Fibroblast of the conjunctiva (primary cell): ENCODE measurements at places on chromosomes 3 and 15.

DNA sequence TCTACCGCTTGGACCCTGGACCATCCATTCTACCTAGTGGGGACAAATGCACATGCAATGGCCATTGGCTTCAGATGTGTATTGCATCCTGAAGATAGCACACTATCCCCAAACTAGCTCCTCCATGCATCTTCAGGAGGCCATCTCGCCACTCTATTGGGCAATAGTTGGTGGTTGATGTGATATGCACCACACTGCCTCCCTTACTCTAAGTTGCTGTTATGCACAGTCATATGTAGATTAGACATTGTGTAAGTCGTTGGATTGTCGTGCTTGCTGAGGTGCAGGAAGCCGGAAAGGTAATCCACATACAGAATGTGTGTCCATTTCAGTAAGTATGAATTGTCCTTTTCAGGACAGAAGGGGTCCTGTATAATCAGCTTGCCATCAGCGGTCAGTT is 26.7 kb upstream of the PLA2G4D start:
- DNase-seq, result no peak

- no peak for DNase-seq
Observed at GRCh38 chr3:140830391-140830790, 111.2 kb upstream of the SLC25A36 start.

DNA sequence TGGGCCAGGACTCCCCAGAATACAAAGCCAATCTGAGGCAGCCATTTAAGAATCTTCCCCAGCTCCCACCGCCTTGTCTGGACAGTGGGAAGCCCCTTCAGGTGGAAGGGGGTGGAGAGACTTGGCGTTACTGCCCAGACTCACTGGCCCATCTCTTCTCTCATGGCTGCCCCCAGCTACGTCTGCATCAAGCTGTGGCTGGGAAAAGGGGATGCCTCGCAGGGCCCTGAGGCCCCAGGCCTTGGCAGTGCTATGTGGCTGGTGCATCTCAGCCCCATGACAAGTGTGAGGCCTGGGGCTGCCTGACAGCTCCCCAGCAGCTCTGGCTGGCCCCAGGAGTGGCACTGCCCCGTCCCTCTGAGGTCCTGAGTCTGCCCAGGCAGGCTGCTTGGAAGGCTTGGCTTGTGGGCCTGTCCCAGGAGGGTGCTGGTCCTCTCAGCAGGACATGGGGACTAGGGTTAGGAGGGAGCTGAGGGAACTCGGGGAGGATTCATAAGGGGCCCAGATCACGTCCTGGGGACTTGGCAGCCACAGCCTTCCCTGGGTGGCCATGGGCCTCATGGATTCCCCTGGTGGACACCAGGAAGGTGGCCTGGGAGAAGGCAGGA is 20.2 kb upstream of the SLC41A3 start:
- DNase-seq, result no peak

DNA sequence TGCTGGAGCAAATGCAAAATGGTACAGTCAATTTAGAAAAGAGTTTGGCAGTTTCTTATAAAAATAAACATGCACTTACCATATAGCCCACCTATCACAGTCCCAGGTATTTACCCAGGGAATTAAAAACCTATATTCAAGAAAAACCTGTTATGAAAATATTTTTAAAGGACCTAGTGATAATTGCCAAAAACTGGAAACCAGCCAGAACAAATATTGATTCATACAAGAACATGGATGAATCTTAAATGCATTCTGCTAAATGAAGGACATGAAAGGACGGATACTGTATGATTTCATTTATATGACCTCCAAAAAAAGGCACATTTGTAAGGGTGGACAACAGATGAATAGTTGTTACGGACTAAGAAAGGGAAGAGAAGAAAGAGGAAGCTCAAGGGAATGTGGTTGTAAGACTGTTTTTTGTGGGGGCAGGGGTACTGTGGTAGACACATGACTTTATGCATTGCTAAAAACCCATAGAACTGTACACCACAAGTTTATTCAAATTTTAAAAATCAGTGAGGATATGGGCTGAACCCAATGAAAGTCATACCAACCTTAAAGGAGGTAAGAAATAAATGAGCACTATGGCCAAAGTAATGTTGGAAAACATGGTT is 61.0 kb downstream of the ZBBX start:
- no peak for DNase-seq

- no peak for DNase-seq
Observed at GRCh38 chr3:64354221-64354620, 129.0 kb upstream of the PRICKLE2 start.

- DNase-seq, result no peak
Observed at GRCh38 chr3:100972867-100973266, 20.4 kb downstream of the ABI3BP start.

DNA sequence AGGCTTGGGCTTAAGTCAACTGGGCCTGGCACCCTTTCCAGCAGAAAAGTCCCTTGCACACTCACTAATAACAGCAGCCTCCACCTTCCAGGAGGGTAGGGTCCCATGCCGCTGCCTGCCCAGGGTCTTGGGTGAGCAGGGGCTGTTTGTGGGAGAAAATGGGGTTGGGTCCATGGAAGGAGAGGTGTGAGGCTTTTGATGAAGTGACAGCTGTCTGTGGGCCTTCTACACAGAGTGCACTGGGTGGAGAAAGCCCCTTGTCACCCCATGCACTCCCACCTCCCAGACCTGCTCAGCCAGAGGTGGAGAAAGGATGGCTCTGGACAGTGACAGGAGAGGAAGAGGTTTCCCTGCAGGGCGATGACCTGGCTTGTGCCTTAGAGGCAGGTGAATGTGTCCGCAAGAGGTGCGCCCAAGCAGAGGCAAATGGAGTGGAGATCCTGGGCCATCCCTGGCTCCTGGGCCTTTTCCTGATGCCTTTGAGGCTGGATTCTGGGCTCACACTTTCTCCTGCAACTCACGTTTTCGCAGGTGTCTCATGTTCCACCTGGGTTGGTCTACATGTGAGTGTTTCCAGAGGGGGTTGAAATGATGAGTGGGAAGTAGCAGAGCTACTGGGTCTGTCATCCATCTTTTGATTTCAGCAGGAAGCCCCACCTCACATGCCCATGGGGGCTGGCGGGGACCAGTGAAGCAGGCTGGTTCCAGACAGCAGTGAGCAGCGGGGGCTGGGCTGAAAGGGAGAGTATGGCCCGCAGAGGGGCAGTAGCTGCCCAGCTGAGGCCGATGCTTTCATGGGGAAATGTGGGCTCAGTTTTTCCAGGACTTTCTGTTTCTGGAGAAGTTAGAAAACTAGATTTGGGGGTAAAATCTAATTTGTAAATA is 85.2 kb upstream of the PRR23E start:
- DNase-seq, result no peak

DNA sequence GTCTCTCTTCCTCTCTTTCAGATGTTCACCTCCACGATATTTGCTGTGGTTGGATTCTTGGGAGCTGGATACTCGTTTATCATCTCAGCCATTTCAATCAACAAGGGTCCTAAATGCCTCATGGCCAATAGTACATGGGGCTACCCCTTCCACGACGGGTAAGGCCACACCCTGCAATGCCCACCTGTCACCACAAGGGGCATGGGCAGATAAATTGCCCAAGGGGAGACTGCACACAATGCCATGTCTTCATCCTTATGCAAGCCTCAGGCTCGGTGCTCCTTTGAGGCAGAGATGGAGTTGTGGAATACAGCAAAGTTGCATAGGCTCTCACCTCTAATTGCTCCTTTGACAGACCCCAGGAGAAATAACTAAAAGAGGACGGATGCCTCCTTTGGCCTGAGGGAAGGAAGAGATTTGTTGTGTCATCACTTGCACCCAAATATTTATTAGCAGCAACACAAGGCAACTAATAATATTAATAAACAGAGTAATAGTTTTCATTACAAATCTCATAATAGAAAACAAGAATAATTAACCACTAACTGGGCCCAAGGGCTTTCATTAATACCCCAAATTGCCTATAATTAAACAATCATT is 13.2 kb downstream of the TM4SF4 start:
- no peak for DNase-seq

- DNase-seq, result no peak
Observed at GRCh38 chr15:75785771-75786574, 57.3 kb upstream of the UBE2Q2 start.

DNA sequence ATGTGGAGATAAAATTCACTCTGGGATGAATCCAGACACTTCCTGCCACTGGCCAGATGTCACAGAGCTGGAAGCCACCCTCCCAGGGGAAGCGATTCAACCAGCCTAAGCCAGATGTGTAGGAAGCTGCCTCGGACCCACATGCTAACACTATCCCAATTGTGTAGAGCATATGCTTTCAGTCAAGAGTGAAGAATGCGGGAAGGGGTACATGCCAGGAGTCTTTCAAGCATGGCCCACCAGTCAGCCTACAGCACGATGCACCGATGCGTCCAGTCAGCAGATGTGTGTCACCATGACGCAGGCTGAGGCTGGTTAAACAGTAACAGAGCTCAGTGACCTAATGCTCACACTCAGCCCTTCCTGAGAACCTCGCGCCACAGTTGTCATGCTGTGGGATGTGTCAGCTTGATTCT is 38.8 kb upstream of the BNC1 start:
- DNase-seq, result peak; percentile 39

DNA sequence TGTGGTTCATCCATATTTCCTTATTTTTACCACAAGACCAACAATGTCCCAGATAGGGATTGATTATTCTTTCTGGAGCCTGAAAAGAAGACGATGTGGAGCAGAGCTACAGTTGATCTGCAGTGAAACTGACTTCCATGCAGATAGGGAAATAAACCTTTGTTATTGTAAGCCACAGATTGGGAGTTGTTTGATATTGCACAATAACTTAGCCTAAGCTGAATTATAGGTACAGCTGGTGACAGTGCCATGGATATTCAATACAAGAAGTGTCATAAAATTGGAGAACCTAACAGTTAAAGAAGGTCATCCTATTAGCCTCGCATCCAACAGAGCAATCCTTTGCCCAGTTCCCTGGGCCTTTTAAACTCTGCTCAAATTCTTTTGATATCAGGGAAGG is 367.7 kb upstream of the PPP2R3A start:
- DNase-seq, result no peak

- DNase-seq, result no peak
Observed at GRCh38 chr3:65376426-65376825, 662.3 kb downstream of the MAGI1 start.

DNA sequence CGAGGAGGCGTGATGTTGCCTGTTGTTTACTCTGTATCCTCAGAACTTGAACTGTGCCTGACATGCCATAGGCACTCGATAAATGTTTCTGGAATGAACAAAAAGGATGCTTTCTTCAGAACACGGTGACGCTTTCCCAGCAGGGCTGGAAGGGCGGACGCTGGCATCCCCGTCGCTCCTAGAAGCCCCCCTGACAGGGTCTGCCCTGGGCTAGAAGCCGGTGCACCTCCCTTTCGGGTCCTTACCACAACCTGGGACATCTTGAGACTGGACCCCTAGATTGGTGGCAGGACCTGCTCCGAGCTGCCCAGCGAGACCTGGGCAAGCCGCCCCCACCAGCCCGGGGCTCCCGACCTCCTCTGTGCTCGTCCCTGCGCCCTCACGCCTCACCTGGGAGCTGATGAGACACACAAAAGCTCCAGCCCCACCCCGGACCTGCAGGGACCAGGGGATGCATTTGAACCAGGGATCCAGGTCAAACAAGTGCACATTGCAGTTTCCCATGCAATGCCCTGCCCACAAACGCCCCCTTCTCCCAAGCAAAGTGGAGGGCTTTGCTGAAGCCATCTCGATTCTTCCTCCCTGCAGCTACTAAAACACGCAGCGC is 131.2 kb upstream of the MEF2A start:
- no peak for DNase-seq

DNA sequence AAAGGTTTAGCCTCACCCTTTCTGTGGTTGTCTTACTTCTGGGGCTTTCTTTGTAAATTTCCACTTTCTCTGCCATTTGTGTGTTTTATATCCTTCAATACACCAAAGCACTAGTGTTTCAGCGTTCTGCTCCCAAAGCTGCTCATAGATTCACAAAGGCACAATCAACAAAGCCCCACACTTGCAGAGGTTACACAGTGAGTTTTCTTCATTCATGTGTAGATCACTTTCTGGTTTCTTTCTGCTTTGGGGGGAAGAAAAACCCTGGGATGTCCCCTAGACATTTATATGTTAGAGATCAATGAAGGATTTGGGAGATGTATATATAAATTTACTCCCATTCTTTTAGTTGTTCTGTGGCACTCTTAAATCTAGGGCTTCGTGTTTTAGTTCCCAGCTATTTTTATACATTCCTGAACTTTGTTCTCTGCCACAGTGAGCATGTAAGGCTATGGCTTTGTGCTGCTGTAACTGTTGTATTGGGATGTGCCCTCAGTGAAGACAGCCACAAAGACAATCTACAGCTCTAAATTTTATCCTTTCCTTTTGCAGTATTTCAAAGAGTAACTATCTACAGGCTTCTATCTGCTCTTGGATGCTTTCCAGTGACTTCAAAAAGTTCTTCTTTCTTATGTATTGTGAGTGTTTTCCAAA is 636.5 kb downstream of the ZBBX start:
- no peak for DNase-seq

DNA sequence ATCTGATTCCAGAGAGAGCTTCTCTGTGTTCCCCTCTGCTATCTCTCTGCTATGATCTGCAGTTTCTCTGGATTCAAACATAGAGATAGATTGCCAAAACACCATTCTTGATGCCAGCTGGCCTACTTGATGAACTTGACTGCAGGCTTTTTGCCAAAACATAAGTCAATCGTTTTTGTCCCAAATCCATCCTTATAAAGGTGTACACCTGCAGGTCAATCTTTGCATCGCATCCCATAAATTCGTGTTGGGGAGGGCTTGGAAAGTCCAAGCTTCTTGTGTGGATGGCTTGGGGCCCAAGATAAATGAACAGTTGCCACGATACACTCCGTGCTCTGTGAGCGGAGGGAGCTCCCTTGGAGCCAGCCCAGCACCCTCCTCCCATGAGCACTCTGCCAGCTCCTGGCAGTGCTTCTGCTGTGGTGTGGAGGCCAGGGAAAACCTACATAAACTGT is 2.7 kb downstream of the CERS3 start:
- peak; percentile 9 for DNase-seq

- DNase-seq, result no peak
Observed at GRCh38 chr15:71945012-71945411, 134.7 kb downstream of the NR2E3 start.

DNA sequence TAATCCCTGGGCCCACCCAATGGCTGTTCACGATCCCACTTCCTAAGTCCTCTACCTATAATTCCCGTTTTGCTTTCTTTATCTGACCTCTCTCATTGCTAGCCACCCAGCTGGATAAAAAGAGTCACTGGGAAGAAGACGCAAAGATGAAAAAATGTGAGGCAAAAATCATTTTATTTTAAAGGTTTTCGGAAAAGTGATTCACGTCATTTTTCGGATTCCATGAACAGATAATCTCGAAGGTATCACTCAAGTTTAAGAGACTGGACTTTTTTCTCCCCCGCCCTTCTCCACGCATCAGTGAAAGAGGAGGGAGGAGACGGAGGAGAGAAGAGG is 266.6 kb downstream of the CGGBP1 start:
- DNase-seq, result no peak

DNA sequence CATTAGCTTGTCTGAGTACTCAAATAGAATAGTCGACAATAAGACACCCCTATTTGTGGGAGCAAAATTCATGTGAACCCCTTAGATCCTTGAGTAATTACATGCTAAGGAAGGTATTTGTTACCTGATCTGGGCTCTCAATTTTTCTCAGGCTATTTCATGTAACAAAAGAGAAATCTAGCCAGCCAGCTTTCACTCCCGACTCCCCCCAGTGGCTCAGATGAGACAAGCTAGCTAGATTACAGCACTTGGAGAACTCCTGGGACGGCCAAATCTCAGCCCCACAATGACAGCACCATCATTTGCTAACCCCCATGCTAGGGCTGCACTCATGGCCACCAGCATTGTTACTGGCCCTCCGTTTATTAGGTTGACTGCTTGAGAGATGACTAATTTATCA is 41.3 kb downstream of the GLDN start:
- no peak for DNase-seq
